Spleen (tissue), 13 donors: ENCODE measurements at places on chromosomes 2 and 18. TPM values are rescaled to one million over a fixed set of nuclear protein-coding genes. Genes with fewer than 3 reads are reported as not detected.

The CLK1 gene
- 210 TPM for total RNA-seq

The SKA1 gene
- total RNA-seq = 0.66 TPM

The CNGA3 gene
- not detected for total RNA-seq

The NPPC gene
- not detected for total RNA-seq

The REG3A gene
- 3.2 TPM for total RNA-seq

The RAD51AP2 gene
- not detected for total RNA-seq

The LYPD6 gene
- total RNA-seq = 0.40 TPM

DNA sequence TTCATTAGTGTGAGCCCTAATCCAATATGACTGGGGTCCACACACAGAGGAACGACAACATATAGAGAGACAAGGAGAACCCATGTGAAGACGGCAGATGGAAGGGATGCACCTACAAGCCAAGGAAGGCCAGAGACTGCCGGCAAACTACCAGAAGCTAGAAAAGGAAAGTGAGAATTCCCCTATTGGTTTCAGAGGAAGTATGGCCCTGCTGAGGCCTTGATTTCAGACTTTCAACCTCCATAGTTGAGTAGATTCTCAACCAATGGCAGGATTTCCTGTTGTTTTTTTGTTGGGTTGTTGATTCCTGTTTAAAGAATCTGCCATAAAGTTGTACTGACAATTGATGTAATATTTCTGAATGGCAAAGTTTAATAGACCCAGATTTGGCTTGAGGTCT is 241.5 kb downstream of the SATB2 start:
- no peak overlapping the region for H3K27ac ChIP-seq
- no peaks in the 10 kb centered on the region for H3K4me1 ChIP-seq
- H3K36me3 ChIP-seq = no peaks in the 10 kb centered on the region

GRCh38 chr18:22238036-22238435 is 68.6 kb downstream of the GATA6 start:
- peaks cover 5% of the 10 kb centered on the region for H3K4me1 ChIP-seq
- no peak overlapping the region for H3K27ac ChIP-seq

- no peak for DNase-seq
- H3K4me3 ChIP-seq = no peak overlapping the region
- peaks cover 29% of the 10 kb centered on the region for H3K4me1 ChIP-seq
- H3K36me3 ChIP-seq = peaks cover 17% of the 10 kb centered on the region
These were observed 108.2 kb downstream of the HAUS1 start for GRCh38 chr18:46212398-46212797.

GRCh38 chr2:19490846-19491435 is 132.5 kb upstream of the OSR1 start:
- no peaks in the 10 kb centered on the region for H3K36me3 ChIP-seq
- no peak for DNase-seq
- no peak overlapping the region for H3K27ac ChIP-seq
- H3K4me1 ChIP-seq = no peaks in the 10 kb centered on the region

GRCh38 chr2:128808462-128809258 is 490.0 kb upstream of the HS6ST1 start:
- DNase-seq = no peak
- H3K4me3 ChIP-seq = no peak overlapping the region
- H3K27ac ChIP-seq = no peak overlapping the region
- H3K27me3 ChIP-seq = no peaks in the 10 kb centered on the region

DNA sequence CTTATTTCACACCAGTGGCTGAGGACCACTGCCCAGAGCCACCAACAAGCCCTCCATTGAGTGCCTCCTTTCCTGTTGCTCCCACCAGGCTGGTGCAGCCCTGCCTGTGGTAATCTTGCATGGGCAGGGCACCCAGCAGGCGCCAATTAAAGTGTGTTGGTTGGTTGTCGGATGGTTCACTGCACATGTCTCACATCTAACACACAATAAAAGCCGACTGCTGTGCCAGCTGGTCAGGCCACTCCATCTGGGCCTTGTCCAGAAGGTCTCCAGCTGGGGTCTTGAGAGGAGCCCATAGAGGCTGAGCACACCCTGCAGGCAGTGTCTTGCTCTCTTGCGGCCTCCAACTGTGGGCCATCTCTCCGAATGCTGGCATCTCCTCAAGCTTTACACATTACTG is 494.8 kb upstream of the KLHL29 start:
- DNase-seq = no peak
- no peaks in the 10 kb centered on the region for H3K4me1 ChIP-seq
- no peak overlapping the region for H3K27ac ChIP-seq
- no peaks in the 10 kb centered on the region for H3K36me3 ChIP-seq
- no peaks in the 10 kb centered on the region for H3K27me3 ChIP-seq

- no peak within 1 kb of the TSS for H3K27ac ChIP-seq
- no peaks in the 10 kb centered on the region for H3K4me1 ChIP-seq
- no peak within 1 kb of the TSS for H3K4me3 ChIP-seq
- peak; percentile 71 for DNase-seq
These were observed at the start of gene AGXT for GRCh38 chr2:240868286-240869108. Gene AGXT, plus strand, starts transcription at chr2:240868824. Its CDS starts 42 bp downstream, at chr2:240868866.

- H3K27me3 ChIP-seq = no peaks in the 10 kb centered on the region
- DNase-seq = no peak
- no peak overlapping the region for H3K27ac ChIP-seq
- no peaks in the 10 kb centered on the region for H3K4me1 ChIP-seq
These were observed 76.2 kb downstream of the KIAA2012 start for GRCh38 chr2:202149155-202149762.

- DNase-seq = peak; percentile 76
- peak overlapping the region; percentile 21 for H3K27ac ChIP-seq
- H3K36me3 ChIP-seq = no peaks in the 10 kb centered on the region
These were observed 966 bp downstream of the ADCY3 start for GRCh38 chr2:24919037-24919505.

GRCh38 chr18:37438417-37439180 is 127.0 kb downstream of the CELF4 start:
- H3K36me3 ChIP-seq = no peaks in the 10 kb centered on the region
- no peaks in the 10 kb centered on the region for H3K4me1 ChIP-seq
- DNase-seq = no peak
- H3K27me3 ChIP-seq = peaks cover 8% of the 10 kb centered on the region
- H3K27ac ChIP-seq = no peak overlapping the region

DNA sequence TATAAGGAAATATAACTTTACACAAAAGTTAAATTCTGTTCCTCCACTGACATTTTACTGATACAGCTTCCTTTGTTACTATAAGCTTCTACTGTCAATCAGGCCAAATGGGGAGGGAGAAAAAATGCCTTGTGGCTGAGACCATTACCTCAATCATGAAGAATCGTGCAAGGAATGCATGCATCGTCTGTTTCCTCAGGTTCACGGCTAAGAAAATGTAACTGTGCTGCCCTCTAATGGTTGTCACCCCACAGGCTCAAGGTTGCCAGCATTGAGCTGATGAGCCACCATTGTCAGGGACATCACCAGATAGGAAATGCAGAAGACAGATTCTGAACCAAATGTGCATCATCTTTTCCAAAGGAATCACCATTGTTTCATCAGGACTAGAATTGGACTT is 426.9 kb downstream of the CDH2 start:
- no peak overlapping the region for H3K4me3 ChIP-seq
- no peak for DNase-seq
- no peaks in the 10 kb centered on the region for H3K36me3 ChIP-seq
- H3K4me1 ChIP-seq = no peaks in the 10 kb centered on the region
- no peaks in the 10 kb centered on the region for H3K27me3 ChIP-seq

DNA sequence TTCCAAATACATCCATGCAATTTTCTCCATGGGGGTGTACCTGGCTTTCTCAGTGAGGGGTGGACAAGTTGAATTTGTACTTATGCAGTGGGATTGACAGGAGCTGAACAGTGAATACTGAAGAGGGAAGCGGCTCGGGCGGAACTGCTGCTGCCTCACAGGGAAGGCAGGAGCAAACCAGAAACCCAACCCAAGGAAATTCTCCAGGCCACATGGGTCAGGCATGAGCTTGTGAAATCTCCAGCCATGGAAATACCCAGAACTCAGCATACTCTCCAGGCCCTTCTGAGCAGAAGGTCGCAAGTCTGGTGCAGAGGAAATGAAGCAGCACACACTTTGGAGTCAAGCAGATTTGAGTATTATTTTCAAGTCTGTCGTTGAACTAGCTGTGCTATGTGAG is 26.5 kb upstream of the INO80C start:
- H3K27ac ChIP-seq = peak overlapping the region; percentile 48
- no peak overlapping the region for H3K4me3 ChIP-seq
- no peaks in the 10 kb centered on the region for H3K36me3 ChIP-seq
- H3K27me3 ChIP-seq = no peaks in the 10 kb centered on the region

DNA sequence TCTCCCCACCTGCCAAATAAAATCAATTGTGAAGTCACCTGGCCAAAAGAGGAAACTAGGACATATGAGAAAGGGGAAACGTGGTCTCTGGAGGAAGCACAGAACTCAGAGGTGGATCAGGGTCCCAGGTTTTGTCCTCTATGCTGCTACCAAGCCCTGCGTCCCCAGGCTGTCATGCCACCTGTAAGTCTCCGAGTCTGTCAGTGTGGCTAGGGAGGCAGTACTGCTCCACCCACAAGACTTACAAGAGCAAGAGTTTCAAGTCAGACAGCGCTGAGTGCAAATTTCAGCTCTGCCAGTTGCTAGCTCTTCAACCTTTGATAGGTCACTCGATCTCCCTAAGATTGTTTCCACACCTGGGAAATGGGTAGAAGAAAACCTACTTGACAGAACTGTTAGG is 98.6 kb downstream of the C1QL2 start:
- no peak for DNase-seq
- H3K4me1 ChIP-seq = no peaks in the 10 kb centered on the region
- H3K27me3 ChIP-seq = no peaks in the 10 kb centered on the region
- no peaks in the 10 kb centered on the region for H3K36me3 ChIP-seq
- H3K27ac ChIP-seq = no peak overlapping the region

GRCh38 chr2:35163948-35164347 is 1191.6 kb upstream of the CRIM1 start:
- no peak overlapping the region for H3K4me3 ChIP-seq
- no peaks in the 10 kb centered on the region for H3K4me1 ChIP-seq
- H3K27me3 ChIP-seq = no peaks in the 10 kb centered on the region
- no peak for DNase-seq
- no peak overlapping the region for H3K27ac ChIP-seq

- H3K36me3 ChIP-seq = no peaks in the 10 kb centered on the region
- H3K27me3 ChIP-seq = no peaks in the 10 kb centered on the region
- no peak overlapping the region for H3K27ac ChIP-seq
- DNase-seq = no peak
- no peak overlapping the region for H3K4me3 ChIP-seq
These were observed 31.3 kb upstream of the CNTNAP5 start for GRCh38 chr2:123993728-123994323.

DNA sequence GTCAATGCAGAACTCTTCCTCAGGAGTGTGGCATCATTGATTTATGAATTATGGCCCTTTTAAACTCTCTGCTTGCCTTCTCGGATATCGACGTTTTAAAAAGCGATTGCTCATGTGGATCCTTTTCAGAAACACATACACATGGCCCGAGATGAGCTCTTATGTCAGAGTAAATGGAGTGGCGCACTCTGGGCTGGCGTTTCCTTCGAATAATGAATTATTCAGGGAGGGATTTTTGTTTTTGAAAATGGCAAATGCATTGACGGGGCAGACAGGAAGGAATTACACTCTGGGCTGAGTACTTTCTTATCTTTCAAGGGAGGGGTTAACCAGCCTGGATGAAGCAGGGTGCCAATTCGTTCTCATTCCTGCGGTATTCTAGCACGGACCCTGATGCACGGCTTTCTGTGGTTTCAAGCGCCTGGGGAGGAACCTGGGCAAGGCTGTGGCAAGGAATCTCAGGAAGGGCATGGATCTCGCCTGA is 142.7 kb downstream of the PRKCE start:
- H3K27ac ChIP-seq = no peak overlapping the region
- DNase-seq = no peak
- H3K36me3 ChIP-seq = no peaks in the 10 kb centered on the region
- H3K4me1 ChIP-seq = peaks cover 10% of the 10 kb centered on the region
- H3K4me3 ChIP-seq = no peak overlapping the region
